ENCODE measurements at places on chromosomes 16 and 17. TPM values are rescaled to one million over a fixed set of nuclear protein-coding genes. Genes with fewer than 3 reads are reported as not detected.

Gene SLFN14
- total RNA-seq, result 0.16 TPM

Gene KRT9
- total RNA-seq, result not detected

Gene ASIC2
- not detected for total RNA-seq

DNA sequence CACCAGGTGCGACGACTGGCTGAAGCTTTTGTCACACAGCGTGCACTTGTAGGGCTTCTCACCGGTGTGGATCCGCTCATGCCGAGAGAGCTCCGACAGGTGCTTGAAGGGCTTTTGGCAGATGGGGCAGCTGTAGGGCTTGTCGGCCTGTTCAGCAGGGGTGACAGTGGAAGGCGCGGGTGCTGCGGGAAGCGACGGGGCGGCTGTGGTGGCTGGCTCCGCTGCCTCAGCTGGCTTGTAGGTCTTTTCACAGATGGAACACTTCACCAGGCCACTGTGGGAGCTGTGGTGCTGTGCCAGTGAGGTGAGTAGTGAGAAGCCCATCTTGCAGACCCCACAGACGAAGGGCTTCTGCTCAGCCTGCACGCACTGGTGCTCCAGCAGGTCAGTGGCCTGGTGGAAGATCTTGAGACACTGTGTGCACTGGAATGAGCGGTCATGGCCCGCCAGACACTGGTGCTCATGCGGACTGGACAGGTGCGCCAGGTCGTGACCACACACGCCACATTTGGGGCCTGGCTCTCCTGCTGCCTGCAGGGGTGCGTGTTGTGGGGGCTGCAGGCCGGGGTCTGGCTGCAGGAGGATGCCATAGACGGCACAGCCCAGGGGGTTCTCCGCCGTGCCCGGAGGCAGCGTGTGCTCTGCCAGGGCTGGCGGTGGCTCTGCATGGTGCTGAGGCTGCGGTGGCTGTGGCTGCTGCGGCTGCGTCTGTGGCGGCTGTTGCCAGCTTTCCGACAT is 2.8 kb downstream of the ZNF319 start:
- peaks cover 65% of the 10 kb centered on the region for H3K4me1 ChIP-seq
- H3K27me3 ChIP-seq, result no peaks in the 10 kb centered on the region
- no peak for DNase-seq
- peaks cover 10% of the 10 kb centered on the region for H3K36me3 ChIP-seq
- peak overlapping the region; percentile 57 for H3K4me3 ChIP-seq

- no peak overlapping the region for H3K4me3 ChIP-seq
- H3K4me1 ChIP-seq, result no peaks in the 10 kb centered on the region
- no peaks in the 10 kb centered on the region for H3K27me3 ChIP-seq
- no peak overlapping the region for H3K27ac ChIP-seq
- no peak for DNase-seq
- H3K36me3 ChIP-seq, result no peaks in the 10 kb centered on the region
Observed at GRCh38 chr16:12178251-12178990, 201.9 kb downstream of the SNX29 start.
